ENCODE measurements at places on chromosomes 12 and 14. TPM values are rescaled to one million over a fixed set of nuclear protein-coding genes. Genes with fewer than 3 reads are reported as not detected.

The TAS2R19 gene
- total RNA-seq, result 2.9 TPM

DNA sequence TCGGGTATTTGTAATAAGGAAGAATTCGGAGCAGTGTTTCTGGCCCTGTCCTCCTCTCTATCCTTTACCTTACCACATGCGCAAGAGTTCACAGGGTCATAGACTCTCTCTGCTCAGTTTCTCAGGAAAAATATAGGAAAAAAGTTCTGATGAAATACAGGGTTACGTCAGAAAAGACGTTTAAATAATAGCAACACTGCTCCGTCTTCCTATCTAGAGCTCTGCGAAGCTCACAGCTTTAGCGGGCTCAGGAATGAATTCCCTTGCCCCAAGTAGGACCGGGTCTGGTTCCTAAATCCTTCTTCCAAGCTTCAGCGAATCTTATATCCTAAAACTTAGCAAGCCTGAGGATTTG, 365 bp downstream of the CCDC59 start:
- H3K27me3 ChIP-seq, result no peaks in the 10 kb centered on the region
- H3K27ac ChIP-seq, result peak overlapping the region; percentile 97
- peak overlapping the region; percentile 98 for H3K4me3 ChIP-seq

DNA sequence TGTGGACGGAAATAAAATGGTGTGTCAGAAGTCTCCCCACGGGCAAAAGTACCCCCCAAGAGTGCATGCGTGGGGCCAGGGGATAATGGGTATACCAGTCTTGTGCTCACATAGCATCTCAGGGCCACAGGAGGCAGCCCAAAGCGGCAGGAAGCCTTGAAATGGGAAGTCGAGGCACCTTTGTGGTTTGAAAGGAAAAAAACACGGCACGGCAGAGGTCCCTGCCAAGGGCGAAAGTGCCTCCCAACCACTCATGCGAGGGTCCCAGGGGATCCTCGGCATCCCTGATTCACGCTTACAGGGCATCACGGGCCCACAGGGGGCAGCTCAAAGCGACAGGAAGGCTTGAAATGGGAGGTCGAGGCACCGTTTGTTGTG, 583.2 kb downstream of the ALG10 start:
- H3K4me1 ChIP-seq, result no peaks in the 10 kb centered on the region
- no peak for DNase-seq
- H3K4me3 ChIP-seq, result no peak overlapping the region

DNA sequence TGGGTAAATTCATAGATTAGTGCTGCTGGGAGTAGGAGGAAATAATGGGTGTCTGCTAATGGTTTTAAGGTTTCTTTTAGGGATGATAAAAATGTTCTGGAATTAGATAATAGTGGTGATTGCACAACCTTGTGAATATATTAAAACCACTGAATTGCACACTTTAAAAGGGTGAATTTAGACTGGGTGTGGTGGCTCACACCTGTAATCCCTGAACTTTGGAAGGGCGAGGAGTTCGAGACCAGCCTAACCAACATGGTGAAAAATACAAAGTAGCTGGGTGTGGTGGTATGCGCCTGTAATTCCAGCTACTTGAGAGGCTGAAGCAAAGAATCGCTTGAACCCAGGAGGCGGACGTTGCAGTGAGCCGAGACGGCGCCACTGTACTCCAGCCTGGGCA, 1.3 kb downstream of the RAD52 start:
- H3K36me3 ChIP-seq, result peaks cover 29% of the 10 kb centered on the region
- peak overlapping the region; percentile 50 for H3K27ac ChIP-seq
- H3K27me3 ChIP-seq, result no peaks in the 10 kb centered on the region
- DNase-seq, result no peak
- H3K4me3 ChIP-seq, result peak overlapping the region; percentile 99

DNA sequence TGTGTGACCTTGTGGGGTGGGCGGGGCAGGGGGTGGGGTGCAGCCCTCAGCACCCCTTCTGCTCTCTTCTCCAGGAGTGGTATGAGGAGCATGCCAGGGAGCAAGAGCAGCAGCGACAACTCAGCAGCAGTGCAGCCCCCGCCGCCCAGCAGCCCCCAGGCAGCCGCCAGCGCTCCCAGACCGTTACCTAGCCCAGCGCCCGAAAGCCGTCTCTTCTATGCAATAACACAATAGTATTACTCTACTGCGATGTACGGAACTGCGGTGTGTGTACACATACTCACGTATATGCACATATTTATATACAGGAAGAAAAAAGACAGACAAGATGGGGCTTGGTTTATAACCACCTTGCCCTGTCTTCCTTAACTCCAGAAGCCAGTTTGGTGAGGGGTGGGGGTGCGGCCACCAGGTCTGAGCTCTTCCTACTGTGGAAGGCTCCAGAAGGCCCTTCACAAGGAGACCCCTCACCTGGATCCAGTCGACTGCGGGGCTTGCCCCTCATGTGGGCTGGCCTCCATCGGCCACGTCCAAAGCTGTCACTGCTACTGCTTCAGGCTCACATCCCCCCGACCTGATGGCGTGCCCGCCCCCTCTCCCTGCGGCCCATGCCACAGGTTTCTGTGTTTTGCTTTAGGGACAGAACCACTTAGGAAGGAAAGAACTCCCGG, 38.9 kb downstream of the SLC8B1 start:
- H3K4me3 ChIP-seq, result no peak overlapping the region
- H3K27ac ChIP-seq, result no peak overlapping the region
- DNase-seq, result no peak

GRCh38 chr14:97271451-97271960, 474.3 kb downstream of the VRK1 start:
- H3K4me3 ChIP-seq, result no peak overlapping the region
- no peak overlapping the region for H3K27ac ChIP-seq
- no peak for DNase-seq

The ATG2B gene
- total RNA-seq, result 19.4 TPM

DNA sequence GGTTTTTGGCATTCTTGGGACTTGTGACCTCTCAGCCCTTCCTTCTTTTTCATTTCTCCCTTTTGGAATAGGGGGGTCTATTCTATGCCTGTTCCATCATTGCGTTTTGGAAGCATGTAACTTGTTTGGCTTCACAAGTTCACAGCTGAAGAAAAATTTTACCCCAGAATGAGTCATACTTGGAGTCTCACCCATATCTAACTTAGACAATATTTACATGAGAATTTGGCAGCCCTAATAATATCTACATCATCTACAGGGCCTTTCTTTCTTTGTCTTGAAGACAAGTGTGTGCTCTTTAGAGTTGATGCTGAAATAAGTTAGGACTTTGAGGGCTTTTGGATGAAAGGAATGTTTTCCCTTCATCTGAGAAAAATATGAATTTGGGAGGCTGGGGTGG, 1312.9 kb upstream of the FLRT2 start:
- H3K27me3 ChIP-seq, result no peaks in the 10 kb centered on the region
- no peak overlapping the region for H3K27ac ChIP-seq
- no peak overlapping the region for H3K4me3 ChIP-seq
- DNase-seq, result no peak
- no peaks in the 10 kb centered on the region for H3K36me3 ChIP-seq
- no peaks in the 10 kb centered on the region for H3K4me1 ChIP-seq

- DNase-seq, result no peak
- H3K4me3 ChIP-seq, result no peak overlapping the region
- peaks cover 36% of the 10 kb centered on the region for H3K36me3 ChIP-seq
Observed at GRCh38 chr12:131910302-131911027, 16.0 kb downstream of the ULK1 start.

- no peak overlapping the region for H3K4me3 ChIP-seq
- no peaks in the 10 kb centered on the region for H3K27me3 ChIP-seq
- no peaks in the 10 kb centered on the region for H3K36me3 ChIP-seq
Observed at GRCh38 chr12:56382611-56383010, 20.0 kb upstream of the APOF start.

DNA sequence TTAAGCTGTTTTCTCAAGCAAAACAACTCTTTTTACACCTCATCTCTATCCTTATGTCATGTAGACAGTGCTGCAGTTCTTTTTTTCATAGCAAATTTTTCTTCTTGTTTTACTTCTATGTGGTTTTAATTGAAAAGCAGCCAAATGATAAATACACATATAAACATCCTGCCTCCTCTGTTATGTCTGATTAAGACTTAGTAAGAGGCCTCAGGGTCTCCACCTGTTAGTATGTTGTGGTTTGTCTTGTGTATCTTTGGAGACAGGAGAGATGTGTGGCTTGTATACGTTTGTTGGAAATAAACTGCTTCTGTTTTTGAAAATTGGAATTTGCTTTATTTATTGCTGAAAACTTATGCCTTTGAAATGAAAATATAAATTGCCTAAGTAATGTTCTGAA, 32.0 kb downstream of the PEX5 start:
- no peaks in the 10 kb centered on the region for H3K4me1 ChIP-seq
- no peaks in the 10 kb centered on the region for H3K27me3 ChIP-seq
- H3K27ac ChIP-seq, result no peak overlapping the region
- DNase-seq, result no peak
- no peaks in the 10 kb centered on the region for H3K36me3 ChIP-seq

DNA sequence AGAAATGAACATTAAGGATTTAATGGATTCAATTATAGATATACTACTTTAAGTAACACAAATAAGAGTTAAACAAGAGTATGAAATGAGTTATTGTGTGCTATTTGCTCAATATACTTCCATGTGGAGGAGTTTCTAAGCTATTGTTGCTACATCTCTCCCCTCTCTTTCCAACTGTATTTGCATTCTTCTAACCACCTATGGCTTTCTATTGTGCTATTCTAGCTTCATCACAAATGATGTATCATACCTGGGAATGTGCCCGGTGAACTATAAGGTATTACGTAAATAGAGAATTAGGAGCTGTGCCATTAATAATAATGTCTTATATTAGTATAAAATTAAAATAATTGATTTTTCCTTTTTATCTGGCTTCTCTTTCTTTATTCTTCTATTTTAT, 87.1 kb upstream of the PLEKHG7 start:
- no peak overlapping the region for H3K27ac ChIP-seq
- no peaks in the 10 kb centered on the region for H3K27me3 ChIP-seq
- no peaks in the 10 kb centered on the region for H3K36me3 ChIP-seq
- H3K4me1 ChIP-seq, result no peaks in the 10 kb centered on the region
- H3K4me3 ChIP-seq, result no peak overlapping the region

The TTC6 gene
- not detected for total RNA-seq

The UNC119B gene
- 18.5 TPM for total RNA-seq

DNA sequence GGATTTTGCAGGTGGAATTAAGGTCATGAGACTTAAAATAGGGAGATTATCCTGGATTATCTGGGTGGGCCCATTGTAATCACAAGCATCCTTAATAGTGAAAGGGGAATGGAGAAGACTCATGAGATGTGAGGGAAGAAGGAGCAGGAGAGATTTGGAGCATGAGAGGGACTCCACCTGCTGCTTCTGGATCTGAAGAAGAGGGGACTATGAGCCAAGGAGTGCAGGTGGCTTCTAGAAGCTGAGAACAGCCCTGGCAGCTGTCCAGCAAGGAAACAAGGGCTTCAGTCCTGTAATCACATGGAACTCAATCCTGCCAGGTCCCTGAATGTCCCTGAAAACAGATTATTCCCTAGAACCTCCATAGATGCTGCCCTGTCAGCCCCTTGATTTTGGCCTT, 67.8 kb downstream of the PELI2 start:
- no peak for DNase-seq
- H3K27ac ChIP-seq, result no peak overlapping the region
- peaks cover under 1% of the 10 kb centered on the region for H3K36me3 ChIP-seq
- H3K4me1 ChIP-seq, result no peaks in the 10 kb centered on the region
- H3K27me3 ChIP-seq, result no peaks in the 10 kb centered on the region

DNA sequence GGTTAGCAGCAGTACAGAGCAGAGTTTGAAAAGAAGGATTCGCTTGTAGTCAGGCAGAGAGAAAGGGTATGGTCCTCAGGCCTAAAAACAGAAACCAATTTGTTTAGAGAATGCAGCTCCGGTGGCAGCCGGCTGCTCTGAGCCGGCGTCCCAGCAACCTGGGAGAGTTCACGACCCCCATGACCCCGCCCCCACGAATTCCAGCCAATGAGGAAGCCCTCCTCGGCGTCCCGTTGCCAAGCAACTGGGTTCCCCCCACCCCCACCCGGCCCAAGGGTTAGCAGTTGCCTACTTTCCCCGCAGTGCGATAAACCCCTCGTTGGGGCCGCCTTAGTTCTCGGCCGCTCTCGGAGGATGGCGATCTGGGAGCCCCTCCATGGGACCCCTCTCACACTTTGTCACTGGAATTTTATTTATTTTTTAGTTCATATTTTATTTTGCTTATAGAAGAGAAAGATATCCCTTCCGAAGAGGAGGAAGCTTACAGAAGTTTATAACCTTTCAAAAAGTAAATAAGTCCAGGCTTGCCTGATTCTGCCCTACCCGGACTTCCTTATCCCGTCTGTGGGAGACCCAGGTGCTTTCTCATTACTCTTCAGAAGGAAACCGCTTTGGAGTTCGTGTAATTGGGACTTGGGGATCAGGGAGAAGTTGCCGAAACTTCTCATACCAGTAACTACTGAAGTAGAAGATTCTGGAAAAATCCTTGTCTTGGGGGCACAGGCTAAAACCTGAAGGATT, at the start of gene CCDC60:
CCDC60 (plus strand) TSS at position 300 of the 741 bp plus-strand sequence. CDS start 448 bp downstream, outside the sequence.
- H3K4me1 ChIP-seq, result no peaks in the 10 kb centered on the region
- H3K27me3 ChIP-seq, result peaks cover 3% of the 10 kb centered on the region
- no peak for DNase-seq
- H3K27ac ChIP-seq, result no peak within 1 kb of the TSS

The NUMB gene
- total RNA-seq, result 71.4 TPM

DNA sequence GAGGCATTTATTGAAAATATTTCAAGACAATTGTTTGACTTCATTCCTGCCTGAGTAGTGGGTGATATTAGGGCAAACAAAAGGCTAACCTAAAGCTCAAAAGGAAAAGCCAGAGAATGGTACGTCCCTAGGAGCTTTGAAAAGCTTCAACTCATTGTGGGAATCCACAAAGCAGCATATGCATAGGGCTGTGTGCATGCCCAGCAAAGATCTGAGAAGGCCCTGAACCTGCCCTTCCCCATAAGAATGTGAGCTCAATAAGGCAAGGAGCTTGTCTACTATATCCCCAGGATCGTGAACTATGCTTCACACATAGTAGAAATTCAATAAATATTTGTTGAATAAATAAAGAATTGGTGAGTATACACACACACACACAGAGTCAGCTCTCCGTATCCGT, 19.1 kb upstream of the RAD52 start:
- no peaks in the 10 kb centered on the region for H3K4me1 ChIP-seq
- no peak overlapping the region for H3K27ac ChIP-seq
- H3K27me3 ChIP-seq, result no peaks in the 10 kb centered on the region
- DNase-seq, result no peak
- no peak overlapping the region for H3K4me3 ChIP-seq

The GYS2 gene
- total RNA-seq, result not detected

DNA sequence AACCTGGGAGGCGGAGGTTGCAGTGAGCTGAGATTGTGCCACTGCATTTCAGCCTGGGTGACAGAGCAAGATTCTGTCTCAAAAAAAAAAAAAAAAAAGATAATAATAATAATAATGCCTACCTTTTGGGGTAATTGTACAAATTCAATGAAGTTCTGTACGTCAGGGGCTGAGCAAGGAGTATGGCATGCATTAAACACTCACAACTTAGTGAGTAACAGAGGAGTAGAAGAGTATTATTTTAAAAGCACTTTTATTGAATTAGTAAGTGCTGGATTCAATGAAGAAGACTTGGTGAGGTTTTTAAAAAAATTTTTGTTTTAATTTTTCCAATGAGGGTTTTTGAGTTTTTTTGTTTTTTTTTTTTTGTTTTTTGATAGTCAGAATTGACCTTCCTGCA, 783.6 kb upstream of the TBX3 start:
- DNase-seq, result no peak
- H3K27me3 ChIP-seq, result no peaks in the 10 kb centered on the region
- no peak overlapping the region for H3K27ac ChIP-seq
- H3K4me1 ChIP-seq, result no peaks in the 10 kb centered on the region
- H3K4me3 ChIP-seq, result no peak overlapping the region
- no peaks in the 10 kb centered on the region for H3K36me3 ChIP-seq

The CIROP gene
- total RNA-seq, result not detected
